NCI-H146 (cell line): ENCODE measurements at places on chromosomes 12 and 14.
A peak's percentile ranks its signal among the peaks of the same experiment; 100 is the strongest.

DNA sequence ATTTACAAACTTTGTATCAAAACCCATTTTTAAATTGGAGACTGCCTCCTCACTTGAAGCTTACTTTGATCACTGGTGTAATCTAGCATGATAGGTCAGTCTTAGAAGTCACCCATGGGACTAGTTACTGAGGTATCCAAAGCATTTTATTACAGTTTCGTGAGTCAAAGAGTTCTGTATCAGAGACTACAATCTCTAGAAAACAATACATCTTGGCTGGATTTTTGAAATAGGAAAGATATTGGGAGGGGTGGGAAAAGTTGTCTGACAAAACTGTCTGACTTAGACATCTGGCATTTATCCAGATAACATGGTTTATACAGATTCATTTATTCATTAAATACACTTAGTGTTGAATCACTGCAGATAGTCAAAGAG, 173.5 kb upstream of the PDZRN4 start:
- no peak for DNase-seq

DNA sequence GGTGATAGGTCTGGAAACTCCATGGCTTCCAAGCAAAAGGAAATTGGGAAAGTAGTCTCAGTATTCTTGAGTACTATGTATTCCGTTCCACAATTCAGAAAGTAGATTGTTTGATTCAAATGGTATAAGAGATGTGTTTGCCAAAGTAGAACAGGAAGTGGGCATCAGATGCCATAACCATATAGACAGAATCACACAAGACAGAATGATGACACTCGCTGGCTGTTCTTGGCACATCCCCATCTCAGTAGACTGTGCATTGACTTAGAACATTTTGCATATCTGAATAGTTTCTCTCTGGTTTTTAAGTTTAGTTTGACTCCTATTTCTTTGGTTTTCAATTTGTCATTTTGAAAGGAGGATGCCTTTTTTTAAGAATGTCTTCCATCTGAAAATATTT, 221.1 kb upstream of the RGS6 start:
- DNase-seq = no peak

DNA sequence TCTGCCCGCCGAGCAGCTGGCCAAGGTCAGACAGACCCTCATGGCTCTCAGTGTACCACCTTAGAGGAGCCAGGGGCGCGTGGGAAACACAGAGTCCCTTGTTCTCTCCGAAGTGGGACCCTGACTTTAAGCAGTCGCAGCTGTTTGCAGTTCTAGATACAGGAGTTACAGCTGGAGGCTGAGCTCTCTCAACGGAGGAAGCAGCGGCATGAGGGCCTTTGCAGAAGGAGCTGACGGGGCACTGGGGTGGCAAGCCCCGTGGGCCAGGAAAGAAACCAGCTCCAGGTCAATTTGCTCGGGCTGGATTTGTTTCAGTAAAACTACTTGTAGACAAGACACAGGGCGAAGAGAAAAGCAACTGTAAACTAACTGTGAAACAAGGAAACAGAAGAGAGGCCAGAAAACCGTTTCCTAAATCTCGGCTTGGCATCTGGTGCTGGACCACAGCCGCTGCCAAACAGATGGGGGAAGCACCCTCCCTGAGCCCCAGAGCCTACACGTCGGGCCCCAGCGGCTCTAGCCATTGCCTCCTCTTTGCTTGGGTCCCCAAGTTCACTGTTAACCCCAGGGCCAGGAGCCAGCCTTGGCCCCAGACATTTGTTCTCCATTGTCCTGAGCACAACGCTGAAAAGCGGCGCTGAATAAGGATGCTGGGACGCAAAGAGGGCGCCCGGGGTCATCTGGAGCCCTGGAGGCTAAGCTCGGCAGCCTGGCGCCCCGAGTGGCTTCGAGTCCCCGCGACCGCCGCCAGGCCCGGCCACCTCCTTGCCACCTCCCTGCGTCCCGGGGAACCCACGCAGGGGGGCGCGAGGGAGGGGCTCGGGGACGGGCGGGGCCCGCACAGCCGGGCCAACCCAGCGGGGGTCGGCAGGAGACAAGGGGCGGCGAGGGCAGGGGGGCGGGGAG, 914 bp upstream of the PACS2 start:
- peak; percentile 83 for DNase-seq

- DNase-seq = no peak
Observed at GRCh38 chr12:105548626-105549025, 218.1 kb downstream of the C12orf75 start.

DNA sequence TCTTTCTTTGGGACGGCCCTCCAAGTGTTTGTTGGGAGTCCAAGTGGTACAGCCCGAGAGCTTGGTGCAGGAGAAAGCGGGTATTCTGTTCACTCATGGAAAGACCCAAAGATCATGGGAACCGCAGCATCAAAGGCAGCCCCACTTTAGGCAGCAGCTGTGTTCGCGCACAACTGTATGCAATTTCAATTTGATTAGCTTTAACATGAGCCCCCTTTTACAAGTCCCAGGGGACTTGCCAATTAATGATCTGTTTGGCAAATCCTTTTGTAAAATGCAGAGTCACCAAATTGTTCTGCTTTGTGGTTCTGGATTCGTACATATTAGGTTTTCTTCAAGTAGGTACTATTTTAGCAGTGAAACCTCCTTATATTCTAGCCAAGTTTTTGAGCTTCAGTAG, 217.7 kb downstream of the AACS start:
- no peak for DNase-seq

DNA sequence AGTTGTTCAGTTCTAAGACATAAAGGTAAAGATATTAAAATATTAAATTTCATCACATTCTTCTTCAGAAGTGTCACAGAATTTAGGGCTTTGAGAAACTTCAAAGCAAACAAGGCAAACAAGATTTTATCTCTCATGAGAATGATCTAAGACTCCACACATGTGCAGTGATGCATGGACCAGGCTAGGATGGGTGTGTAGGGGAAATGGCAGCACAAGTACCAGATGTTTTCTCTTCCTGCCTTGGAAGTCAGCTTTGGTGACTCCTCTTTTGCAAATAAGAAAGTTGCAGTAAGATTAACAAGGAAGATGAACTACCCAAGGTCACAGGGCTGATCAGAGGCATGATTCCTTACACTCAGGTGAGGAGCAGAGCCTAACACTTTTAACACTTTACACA, 163.8 kb upstream of the LMNTD1 start:
- DNase-seq = no peak

DNA sequence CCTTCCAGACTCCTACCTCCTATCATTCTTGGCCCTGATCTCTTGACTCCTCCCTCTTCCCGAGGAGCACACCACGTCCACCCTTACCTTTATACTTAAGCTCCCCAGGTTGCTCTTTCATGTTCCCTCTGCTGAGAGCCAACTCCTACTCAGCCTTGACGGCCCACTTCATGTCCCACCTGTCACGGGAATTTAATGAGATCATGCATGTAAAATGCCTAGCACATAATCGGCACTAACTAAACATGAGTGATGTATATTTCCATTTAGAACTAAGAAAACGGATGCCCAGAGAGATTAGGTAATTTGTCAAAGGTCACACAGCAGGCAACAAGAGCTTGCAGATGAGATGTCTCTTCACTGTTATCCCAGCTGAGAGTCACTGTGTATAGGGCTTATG, 45.1 kb downstream of the NOS1 start:
- DNase-seq = no peak

DNA sequence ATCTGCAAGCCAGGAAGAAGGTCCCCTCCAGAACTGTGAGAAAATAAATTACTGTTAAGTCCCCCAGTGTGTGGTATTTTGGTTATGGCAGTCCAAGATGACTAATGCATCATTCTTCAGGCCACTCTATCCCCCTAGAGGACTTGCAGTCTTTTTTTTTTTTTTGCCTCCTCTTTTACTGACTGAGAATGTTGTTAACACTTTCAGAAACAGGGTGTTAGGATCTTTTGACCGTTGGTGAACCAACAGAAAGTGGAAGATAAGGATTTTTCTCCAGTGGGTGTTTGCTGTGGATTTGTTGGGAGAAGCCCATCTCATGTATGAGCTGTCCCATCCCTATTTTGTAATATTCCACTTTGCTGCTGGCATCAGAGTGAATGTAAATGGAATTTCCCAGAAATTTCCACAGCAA, 37.8 kb downstream of the MARK3 start:
- no peak for DNase-seq

DNA sequence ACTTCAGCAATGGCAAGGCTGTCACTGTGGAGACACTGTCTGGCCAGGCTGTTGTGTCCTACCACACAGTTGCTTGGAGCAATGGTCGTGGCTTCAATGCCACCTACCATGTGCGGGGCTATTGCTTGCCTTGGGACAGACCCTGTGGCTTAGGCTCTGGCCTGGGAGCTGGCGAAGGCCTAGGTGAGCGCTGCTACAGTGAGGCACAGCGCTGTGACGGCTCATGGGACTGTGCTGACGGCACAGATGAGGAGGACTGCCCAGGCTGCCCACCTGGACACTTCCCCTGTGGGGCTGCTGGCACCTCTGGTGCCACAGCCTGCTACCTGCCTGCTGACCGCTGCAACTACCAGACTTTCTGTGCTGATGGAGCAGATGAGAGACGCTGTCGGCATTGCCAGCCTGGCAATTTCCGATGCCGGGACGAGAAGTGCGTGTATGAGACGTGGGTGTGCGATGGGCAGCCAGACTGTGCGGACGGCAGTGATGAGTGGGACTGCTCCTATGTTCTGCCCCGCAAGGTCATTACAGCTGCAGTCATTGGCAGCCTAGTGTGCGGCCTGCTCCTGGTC, 4.3 kb downstream of the LRP10 start:
- DNase-seq = no peak

DNA sequence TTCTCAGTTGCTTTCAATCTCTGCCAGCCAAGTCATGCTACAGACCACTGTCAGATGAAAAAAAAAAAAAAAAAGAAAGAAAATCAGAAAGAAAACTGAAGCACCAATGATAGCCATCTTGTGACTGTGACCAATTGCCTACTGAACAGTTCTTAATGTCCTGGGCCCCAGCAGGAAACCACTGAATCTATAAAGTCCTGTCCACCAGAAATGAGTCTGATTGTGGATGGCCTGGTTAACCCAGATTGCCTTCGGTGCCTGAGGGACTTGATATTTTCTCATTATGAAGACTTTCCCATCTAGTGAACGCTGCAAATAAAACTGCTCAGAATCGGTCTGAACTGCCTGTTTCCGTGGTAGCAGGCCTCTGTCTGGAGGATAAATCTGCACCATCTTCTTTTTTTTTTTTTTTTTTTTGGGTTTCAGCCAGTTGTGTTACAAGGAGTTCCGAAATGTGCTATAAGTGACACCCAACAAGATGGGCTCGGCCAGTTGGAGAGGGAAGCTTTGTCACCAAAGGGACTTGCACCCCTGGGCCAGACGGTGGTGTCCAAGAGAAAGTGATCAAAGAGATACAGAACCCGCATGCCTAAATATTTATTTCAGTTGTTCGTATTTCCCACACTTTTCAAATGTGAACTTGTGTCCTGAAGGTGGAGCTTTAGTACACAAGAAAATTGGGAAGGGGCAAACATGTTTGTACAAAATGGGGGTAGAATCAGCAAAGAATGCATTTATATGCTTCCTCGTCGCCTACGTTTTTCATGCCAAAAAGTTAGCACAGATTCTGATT, 3.0 kb upstream of the PLXNC1 start:
- DNase-seq = no peak

DNA sequence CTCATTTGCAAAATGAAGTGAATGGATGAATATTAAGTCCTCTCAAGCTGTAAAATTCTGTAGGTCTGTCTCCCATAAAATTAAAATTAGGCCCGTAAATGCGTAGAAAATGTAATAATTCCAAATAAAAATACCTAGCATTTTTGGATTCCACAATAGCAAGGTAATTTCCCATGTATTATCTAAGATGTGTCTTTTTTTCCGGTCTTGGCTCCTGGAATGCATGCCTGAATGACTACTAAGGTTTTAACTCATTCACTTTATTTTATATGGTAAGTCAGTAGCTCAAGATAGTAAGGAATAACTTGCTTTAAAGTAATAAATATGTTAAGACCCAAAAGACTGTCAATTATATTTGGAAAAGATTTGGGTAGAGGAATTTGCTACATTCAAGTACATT, 11.1 kb downstream of the TXNRD1 start:
- DNase-seq = no peak
